ENCODE measurements at places on chromosomes 1 and 21.
A peak's percentile ranks its signal among the peaks of the same experiment; 100 is the strongest.

DNA sequence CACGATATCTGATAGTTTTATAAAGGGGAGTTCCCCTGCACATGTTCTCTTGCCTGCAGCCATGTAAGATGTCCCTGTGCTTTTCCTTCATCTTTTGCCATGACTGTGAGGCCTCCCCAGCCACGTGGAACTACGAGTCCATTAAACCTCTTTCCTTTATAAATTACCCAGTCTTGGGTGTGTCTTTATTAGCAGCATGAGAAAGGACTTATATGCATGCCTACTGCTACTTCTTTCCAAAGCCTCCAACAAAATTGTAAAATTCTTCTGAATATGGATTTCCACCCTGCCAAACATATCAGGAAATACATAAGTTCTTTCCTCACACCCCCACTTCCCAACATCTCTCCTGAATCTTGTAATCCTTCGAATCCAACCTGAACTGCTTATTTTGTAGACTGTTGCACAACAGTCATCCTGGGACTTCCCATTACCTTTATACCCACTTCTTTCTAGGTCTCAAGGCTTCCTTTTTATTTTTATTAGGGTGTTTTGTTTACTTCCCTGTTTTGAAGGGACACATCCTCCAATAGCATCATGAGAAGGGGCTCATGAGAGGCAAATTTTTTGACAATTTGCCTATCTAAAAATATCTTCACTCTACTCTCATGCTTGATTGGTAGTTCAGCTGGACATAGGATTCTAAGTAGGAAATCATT is 67.5 kb upstream of the MUTYH start:
- H3K27me3 ChIP-seq, result peaks cover 2% of the 10 kb centered on the region
- H3K36me3 ChIP-seq, result no peaks in the 10 kb centered on the region
- peaks cover 6% of the 10 kb centered on the region for H3K4me1 ChIP-seq
- H3K4me3 ChIP-seq, result no peak overlapping the region
- DNase-seq, result no peak
- H3K27ac ChIP-seq, result no peak overlapping the region

GRCh38 chr1:61374156-61374555 is 291.8 kb downstream of the NFIA start:
- H3K27ac ChIP-seq, result no peak overlapping the region
- H3K36me3 ChIP-seq, result no peaks in the 10 kb centered on the region
- H3K4me3 ChIP-seq, result no peak overlapping the region

- H3K4me3 ChIP-seq, result no peak overlapping the region
- H3K27me3 ChIP-seq, result no peaks in the 10 kb centered on the region
- DNase-seq, result no peak
- no peaks in the 10 kb centered on the region for H3K36me3 ChIP-seq
- no peak overlapping the region for H3K27ac ChIP-seq
These were observed 115.3 kb downstream of the CYYR1 start for GRCh38 chr21:26457817-26458216.

- no peaks in the 10 kb centered on the region for H3K36me3 ChIP-seq
- H3K4me3 ChIP-seq, result no peak overlapping the region
- no peak overlapping the region for H3K27ac ChIP-seq
- peaks cover 5% of the 10 kb centered on the region for H3K27me3 ChIP-seq
- no peak for DNase-seq
These were observed 34.1 kb downstream of the PDPN start for GRCh38 chr1:13617773-13618172.

DNA sequence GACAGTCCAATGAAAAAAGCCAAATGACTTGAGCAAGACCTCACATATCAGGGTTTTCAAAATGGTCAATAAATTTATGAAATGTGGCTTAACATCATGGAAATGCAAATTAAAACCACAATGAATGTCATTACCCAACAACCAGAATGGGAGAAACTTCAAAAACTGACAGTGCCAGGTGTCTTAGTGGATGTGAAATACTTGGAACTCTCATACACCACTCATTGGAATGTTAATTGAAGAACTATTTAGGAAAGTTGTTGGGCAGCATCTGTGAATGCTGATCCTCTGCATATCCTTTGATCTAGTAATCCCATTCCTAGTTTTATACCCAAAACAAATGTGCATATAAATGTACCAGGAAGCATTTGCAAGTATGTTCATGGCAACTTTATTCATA is 19.2 kb upstream of the BACH1 start:
- H3K4me3 ChIP-seq, result no peak overlapping the region
- H3K27me3 ChIP-seq, result no peaks in the 10 kb centered on the region
- H3K4me1 ChIP-seq, result no peaks in the 10 kb centered on the region
- H3K27ac ChIP-seq, result no peak overlapping the region
- no peak for DNase-seq
- H3K36me3 ChIP-seq, result peaks cover 4% of the 10 kb centered on the region

DNA sequence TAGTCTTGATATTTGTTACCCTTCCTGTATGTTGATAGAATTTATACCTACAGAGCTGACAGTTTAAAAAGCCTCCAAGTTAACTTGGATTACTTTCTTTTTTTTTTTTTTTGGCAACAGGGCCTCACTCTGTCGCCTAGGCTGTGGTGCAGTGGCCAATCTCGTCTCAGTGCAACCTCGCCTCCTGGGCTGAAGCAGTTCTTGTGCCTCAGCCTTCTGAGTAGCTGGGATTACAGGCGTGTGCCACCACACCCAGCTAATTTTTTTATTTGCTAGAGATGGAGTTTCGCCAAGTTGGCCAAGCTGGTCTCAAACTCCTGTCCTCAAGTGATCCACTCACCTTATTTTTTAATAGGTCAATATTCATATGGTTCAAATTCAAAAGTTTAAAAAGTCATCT is 32.7 kb downstream of the WDTC1 start:
- H3K36me3 ChIP-seq, result peaks cover 18% of the 10 kb centered on the region
- no peak for DNase-seq
- no peak overlapping the region for H3K4me3 ChIP-seq
- H3K4me1 ChIP-seq, result no peaks in the 10 kb centered on the region
- H3K27me3 ChIP-seq, result no peaks in the 10 kb centered on the region

DNA sequence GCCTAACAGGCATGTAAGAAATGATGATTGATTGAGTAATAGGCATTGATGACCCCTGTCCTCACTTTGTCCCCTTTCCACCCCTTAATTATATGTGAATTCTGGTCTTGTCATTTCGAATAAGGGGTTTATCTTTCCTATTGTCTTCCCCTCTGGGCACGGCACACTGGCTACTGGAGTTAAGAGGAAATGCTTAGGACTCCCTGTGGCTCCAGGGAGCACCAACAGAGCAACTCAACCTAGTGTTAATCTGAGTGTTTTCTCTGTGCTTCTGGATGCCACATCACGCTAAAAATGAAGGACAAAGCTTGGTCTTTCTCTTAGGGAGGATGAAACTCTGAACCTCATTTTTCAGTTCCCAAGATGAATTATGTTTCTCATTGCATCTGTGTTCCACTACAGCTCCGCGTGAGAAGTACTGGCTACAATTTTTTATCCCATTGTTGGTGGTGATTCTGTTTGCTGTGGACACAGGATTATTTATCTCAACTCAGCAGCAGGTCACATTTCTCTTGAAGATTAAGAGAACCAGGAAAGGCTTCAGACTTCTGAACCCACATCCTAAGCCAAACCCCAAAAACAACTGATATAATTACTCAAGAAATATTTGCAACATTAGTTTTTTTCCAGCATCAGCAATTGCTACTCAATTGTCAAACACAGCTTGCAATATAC is 5.3 kb downstream of the FCER1A start:
- H3K36me3 ChIP-seq, result no peaks in the 10 kb centered on the region
- no peak overlapping the region for H3K27ac ChIP-seq
- no peaks in the 10 kb centered on the region for H3K4me1 ChIP-seq
- peaks cover 22% of the 10 kb centered on the region for H3K27me3 ChIP-seq

DNA sequence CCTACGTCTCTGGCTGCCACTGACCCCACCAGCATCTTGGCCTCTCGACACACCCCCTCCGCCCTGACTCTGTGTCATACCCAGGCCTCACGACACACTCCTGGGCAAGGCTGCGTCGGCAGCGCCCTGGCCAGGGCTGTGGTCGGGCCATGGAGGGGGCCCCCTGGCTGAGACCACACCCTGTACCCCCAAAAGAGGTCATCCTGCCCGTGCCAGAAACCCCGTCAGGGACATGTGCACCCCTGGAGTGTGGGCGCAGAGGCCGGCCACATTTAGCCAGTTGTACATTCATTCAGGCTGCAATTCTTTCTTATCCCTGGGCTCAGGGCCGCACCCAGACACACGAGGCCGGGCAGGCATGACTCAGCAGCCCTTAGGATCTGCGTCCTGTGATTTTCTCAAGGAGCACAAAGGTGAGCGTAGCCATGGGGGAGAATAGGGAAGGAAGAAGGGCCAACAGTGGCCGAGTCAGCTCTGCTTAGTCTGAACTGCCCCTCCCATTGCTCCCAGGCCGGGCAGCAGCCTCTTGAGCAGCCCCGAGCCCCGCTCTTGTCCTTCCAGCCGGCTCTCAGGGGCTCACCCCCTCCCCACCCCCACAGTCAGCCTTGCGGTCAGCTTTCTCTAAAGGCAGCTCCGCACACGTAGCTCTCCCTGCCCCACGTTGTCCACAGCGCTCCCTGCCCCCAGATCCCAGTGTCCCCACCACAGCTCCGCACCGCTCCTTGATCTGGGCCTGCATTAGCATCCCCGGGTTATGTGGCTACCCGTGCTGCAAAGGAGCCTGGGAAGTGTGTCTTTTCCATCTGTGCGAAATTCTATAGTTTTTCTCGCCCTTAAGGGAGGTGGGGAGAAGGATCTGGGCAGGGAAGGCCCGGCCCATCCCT is 7.9 kb downstream of the CSTB start:
- H3K4me3 ChIP-seq, result no peak overlapping the region
- H3K27me3 ChIP-seq, result no peaks in the 10 kb centered on the region
- peaks cover 15% of the 10 kb centered on the region for H3K36me3 ChIP-seq
- DNase-seq, result no peak
- H3K27ac ChIP-seq, result no peak overlapping the region

DNA sequence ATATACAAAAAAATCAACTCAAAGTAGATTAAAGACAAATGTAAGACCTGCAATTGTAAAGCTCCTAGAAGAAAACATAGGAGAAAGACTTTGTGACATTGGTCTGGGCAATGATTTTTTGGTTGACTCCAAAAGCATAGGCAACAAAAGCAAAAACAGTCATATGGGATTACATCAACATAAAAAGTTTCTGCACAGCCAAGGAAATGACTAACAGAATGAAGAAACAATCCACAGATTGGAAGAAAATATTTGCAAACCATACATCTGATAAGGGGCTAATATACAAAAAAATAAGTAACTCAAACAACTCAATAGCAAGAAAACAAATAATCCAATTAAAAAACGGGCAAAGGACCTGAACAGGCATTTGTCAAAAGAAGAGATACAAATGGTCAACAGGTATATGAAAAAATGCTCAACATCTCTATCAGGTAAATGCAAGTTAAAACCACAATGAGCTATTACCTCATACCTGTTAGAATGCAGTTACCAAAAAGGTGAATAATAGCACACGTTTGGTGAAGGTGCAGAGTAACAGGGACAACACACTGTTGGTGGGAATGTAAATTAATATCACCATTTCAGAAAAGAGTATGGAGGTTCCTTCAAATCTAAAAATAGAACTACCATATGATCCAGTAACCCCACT is 173.7 kb upstream of the COA6 start:
- DNase-seq, result no peak
- no peaks in the 10 kb centered on the region for H3K4me1 ChIP-seq
- peaks cover 1% of the 10 kb centered on the region for H3K36me3 ChIP-seq
- no peak overlapping the region for H3K27ac ChIP-seq
- peaks cover 57% of the 10 kb centered on the region for H3K27me3 ChIP-seq
- H3K4me3 ChIP-seq, result no peak overlapping the region

DNA sequence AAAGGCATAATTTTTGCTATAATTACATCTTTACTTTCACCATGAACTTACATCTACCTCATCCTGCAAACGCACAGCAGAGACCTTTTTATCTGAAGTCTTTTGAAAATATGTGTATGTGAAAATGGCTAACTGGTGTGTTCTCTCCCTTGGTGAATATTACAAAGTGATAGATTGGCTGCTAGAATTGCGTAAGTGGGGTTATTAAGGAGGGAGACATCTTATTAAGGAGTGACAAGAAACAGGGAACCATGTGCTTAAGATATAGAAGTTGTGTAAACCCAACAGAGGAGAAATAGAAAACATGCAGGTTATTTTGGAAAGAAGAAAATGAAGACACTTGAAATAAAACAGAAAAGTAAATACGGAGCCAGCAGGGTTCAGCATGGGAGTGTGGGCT is 7.8 kb downstream of the KCNJ15 start:
- H3K27ac ChIP-seq, result no peak overlapping the region
- no peak for DNase-seq
- no peaks in the 10 kb centered on the region for H3K4me1 ChIP-seq

- no peak overlapping the region for H3K4me3 ChIP-seq
- no peak overlapping the region for H3K27ac ChIP-seq
- no peaks in the 10 kb centered on the region for H3K36me3 ChIP-seq
- peaks cover 4% of the 10 kb centered on the region for H3K27me3 ChIP-seq
These were observed 239.5 kb downstream of the FOXD2 start for GRCh38 chr1:47677241-47677940.

DNA sequence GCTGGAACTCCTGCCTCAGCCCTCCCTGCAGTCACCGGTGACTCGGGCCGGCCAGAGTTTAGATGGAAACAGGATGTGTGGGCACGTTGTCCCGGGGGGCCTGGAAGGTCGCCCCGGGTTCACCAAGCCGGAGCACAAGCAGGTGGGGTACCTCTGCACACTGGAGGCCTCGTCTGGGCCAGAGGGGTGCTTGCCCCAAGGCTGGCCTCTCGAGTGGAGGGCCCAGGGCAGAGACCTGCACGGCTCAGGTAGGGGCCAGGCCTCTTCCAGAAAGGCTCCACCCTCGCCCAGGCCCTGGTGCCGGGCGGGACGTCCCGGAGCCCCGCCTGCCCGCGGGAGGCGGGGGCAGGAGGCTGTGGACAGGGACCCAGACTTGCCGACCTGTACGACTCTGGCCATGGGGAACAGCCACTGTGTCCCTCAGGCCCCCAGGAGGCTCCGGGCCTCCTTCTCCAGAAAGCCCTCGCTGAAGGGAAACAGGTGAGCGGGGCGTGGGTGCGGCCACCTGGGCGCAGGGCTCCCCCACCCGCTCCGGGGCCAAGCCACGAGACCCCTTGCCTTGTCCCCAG is at the start of gene PLEKHN1:
Gene PLEKHN1 (plus strand): TSS at position 348 of the 569 bp plus-strand sequence. CDS start 50 bp downstream, at position 398.
- H3K4me1 ChIP-seq, result peaks cover 5% of the 10 kb centered on the region
- H3K27ac ChIP-seq, result peak within 1 kb of the TSS; percentile 87
- DNase-seq, result peak; percentile 68
- H3K27me3 ChIP-seq, result peaks cover 4% of the 10 kb centered on the region
- no peaks in the 10 kb centered on the region for H3K36me3 ChIP-seq

- DNase-seq, result no peak
- peaks cover 14% of the 10 kb centered on the region for H3K27me3 ChIP-seq
- H3K4me1 ChIP-seq, result peaks cover 8% of the 10 kb centered on the region
- H3K36me3 ChIP-seq, result no peaks in the 10 kb centered on the region
- H3K27ac ChIP-seq, result no peak overlapping the region
- H3K4me3 ChIP-seq, result no peak overlapping the region
These were observed 42.1 kb upstream of the NEGR1 start for GRCh38 chr1:72324451-72324850.

DNA sequence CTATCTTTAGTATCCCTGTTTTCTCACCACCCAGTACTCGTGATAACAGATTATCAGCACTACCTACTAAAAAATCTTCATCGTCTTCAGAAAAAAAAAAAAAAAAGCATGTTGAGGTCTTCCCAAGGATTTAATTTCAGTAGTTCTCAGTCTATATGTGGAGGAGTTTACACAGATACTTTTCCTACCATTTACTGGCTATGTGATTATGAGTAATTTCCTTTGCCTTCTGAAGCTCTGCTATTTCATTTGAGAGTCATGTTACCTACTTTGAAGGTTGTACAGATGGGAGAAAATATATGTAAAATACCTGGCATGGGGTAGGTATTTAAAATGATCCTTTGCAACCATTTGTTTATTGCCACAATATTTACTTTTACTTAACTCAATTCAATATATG is 399.7 kb downstream of the NEGR1 start:
- no peaks in the 10 kb centered on the region for H3K4me1 ChIP-seq
- no peaks in the 10 kb centered on the region for H3K36me3 ChIP-seq
- no peak overlapping the region for H3K4me3 ChIP-seq
- H3K27ac ChIP-seq, result no peak overlapping the region

Data from activated naive CD8-positive, alpha-beta T cell treated with anti-CD3 and anti-CD28 coated beads, Interleukin-2, amount 10 ng/mL, durations not matched to agents 7 days and 5 days (primary cell).